Psoas muscle (tissue), 8 donors: ENCODE measurements at places on chromosomes 7 and 10. TPM values are rescaled to one million over a fixed set of nuclear protein-coding genes. Genes with fewer than 3 reads are reported as not detected.

Gene RSPH10B
- 0.58 TPM for total RNA-seq

Gene UNCX
- not detected for total RNA-seq

Gene ELFN1
- total RNA-seq = 0.73 TPM

Gene CALY
- not detected for total RNA-seq

Gene CCL24
- total RNA-seq = not detected

Gene CPEB3
- 12.2 TPM for total RNA-seq

Gene CHCHD2
- total RNA-seq = 532 TPM

Gene NPFFR1
- not detected for total RNA-seq

Gene MEOX2
- 3.8 TPM for total RNA-seq

Gene ERVW-1
- total RNA-seq = not detected

Gene ANKRD61
- total RNA-seq = 0.45 TPM

Gene TUBAL3
- total RNA-seq = not detected

Gene CREB5
- total RNA-seq = 33.8 TPM

DNA sequence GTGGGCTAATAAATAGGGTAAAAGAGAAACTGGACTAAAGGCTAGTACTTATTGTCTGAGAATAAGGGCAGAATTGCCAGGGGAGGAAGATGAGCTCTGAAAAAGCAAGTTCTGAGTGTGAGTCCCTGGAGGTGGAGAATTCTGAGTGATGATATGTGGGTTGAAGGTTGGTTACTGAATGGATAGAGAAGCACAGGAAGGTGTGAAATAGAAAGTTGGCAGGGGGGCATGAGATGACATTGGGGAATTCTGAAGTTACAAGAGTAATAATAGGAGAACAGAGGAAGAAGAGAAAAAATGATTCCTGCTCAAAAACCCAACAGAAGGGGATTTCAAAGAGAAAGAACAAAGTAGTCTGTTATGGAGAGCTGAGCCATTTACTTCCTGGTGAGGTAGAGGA, 76.9 kb downstream of the PRKCQ start:
- no peak overlapping the region for H3K4me3 ChIP-seq
- no peak for DNase-seq
- H3K27ac ChIP-seq = peak overlapping the region; percentile 93
- H3K27me3 ChIP-seq = no peaks in the 10 kb centered on the region
- H3K4me1 ChIP-seq = peaks cover 37% of the 10 kb centered on the region
- peaks cover 35% of the 10 kb centered on the region for H3K36me3 ChIP-seq

GRCh38 chr7:140312141-140312846, 86.0 kb downstream of the SLC37A3 start:
- H3K4me3 ChIP-seq = no peak overlapping the region
- no peak for DNase-seq
- no peak overlapping the region for H3K27ac ChIP-seq
- no peaks in the 10 kb centered on the region for H3K36me3 ChIP-seq
- H3K4me1 ChIP-seq = peaks cover 8% of the 10 kb centered on the region

DNA sequence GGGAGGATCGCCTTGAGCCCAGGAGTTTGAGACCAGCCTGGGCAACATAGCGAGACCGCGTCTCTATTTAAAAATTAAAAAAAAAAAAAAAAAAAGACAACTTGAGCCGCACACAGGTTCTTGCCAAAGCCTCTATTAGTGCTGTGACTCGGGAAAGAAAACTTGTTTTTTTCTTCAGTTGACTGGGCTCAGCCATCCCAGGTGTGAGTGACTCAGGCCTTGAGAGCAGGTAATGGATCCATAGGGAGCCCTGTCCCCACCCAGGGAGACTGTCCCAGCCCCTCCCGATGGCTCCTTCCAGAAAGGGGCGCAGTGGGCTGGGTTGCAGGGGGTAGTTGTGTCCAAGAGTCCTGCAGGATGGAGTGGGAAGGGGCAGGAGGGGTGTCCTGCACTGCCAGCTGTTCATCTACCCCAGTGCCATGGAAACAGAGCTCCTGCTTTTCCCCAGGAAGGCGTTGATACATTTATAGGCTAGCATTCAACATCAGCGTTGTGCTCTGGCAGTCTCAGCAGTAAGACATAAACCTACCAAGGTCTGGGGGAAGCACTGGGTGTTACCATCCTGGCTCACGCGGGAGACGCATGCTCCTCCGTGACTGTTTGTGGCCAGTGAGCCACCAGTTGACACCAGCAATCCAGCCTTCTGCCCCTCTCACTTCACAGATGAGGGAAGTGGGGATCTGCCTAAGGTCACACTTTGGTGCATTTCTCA, 126.6 kb downstream of the CUX1 start:
- DNase-seq = no peak
- no peaks in the 10 kb centered on the region for H3K27me3 ChIP-seq
- H3K27ac ChIP-seq = peak overlapping the region; percentile 80
- H3K4me1 ChIP-seq = peaks cover 69% of the 10 kb centered on the region

GRCh38 chr7:32479574-32480200, 10.5 kb downstream of the LSM5 start:
- no peaks in the 10 kb centered on the region for H3K4me1 ChIP-seq
- H3K27ac ChIP-seq = no peak overlapping the region

DNA sequence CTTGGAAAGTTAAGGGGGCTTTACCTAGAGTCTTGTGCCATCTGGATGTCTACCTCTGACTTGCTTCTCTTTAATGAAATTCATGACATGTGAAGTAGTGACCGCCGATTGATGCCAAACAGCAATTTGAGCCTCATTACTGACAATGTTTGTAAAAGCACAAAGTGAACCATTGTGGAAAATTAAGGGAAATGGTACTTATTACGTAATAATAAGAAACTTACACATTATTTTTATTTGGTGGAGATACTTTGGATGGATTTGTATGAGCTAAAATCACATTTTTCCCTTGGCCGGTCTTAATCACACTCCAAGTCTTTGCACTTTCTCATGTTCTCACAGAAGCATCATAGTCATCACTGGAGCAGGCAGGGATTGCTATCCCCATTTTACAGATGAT, 265.1 kb upstream of the KLF6 start:
- peaks cover 6% of the 10 kb centered on the region for H3K4me1 ChIP-seq
- no peaks in the 10 kb centered on the region for H3K36me3 ChIP-seq
- no peak overlapping the region for H3K27ac ChIP-seq

GRCh38 chr7:127392182-127392565, 334 bp downstream of the ZNF800 start:
- peak; percentile 70 for DNase-seq
- peaks cover 2% of the 10 kb centered on the region for H3K36me3 ChIP-seq
- peak overlapping the region; percentile 99 for H3K27ac ChIP-seq
- no peaks in the 10 kb centered on the region for H3K27me3 ChIP-seq
- peaks cover 25% of the 10 kb centered on the region for H3K4me1 ChIP-seq

GRCh38 chr10:58350619-58351323, 16.0 kb downstream of the UBE2D1 start:
- peaks cover 83% of the 10 kb centered on the region for H3K4me1 ChIP-seq
- H3K36me3 ChIP-seq = no peaks in the 10 kb centered on the region
- no peak for DNase-seq
- H3K4me3 ChIP-seq = no peak overlapping the region
- peak overlapping the region; percentile 74 for H3K27ac ChIP-seq

DNA sequence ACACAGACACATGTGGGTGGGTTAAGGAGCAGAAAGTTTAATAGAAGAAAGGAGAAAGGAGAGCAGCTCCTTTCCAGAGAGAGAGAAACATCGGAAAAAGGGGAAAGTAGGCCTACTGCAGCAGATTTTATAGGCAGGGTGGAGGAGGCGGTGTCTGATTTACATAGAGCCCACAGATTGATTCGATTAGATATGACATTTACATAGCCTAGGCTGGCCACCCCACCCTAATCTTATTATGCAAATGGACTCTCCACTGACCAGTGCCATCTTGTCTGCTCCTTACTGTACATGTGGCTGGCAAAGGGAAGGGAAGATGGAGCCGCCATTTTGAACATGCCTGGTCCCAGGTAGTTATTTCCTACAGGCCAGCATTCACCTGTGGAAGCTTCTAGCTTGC, 38.7 kb upstream of the SCIN start:
- H3K36me3 ChIP-seq = no peaks in the 10 kb centered on the region
- no peaks in the 10 kb centered on the region for H3K27me3 ChIP-seq
- H3K4me1 ChIP-seq = no peaks in the 10 kb centered on the region

DNA sequence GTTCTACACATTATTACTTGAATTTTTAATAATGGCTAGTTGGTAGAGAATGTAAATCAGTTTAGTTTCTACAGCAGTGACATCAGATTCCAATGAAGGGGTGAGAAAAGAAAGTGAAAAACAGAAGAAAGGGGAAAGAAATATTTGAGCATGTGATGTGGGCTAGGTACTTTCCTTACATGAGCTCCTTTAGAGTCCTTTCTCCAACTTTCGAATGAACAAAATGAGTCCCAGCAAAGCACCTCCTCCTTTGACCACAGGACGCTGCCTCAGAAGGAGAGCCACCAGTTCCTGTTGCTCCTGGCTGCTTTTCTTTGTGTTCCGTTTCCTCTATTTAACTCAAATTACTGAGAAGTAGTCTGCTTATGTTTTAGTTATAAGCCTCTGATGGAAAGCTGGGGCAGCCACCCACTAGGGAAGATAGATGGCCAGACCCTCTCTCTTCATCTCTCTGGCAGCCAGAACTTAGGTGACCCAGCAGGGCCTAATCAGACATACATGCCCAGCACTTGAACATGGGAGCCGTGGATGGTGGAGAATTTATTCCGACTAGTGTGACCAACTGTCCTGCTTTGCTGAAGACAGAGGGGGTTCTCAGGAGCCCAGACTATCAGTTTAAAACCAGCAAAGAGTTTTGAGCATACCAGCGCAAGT, 82.4 kb upstream of the NME8 start:
- H3K36me3 ChIP-seq = no peaks in the 10 kb centered on the region
- H3K4me1 ChIP-seq = no peaks in the 10 kb centered on the region
- no peak overlapping the region for H3K27ac ChIP-seq
- no peak overlapping the region for H3K4me3 ChIP-seq

DNA sequence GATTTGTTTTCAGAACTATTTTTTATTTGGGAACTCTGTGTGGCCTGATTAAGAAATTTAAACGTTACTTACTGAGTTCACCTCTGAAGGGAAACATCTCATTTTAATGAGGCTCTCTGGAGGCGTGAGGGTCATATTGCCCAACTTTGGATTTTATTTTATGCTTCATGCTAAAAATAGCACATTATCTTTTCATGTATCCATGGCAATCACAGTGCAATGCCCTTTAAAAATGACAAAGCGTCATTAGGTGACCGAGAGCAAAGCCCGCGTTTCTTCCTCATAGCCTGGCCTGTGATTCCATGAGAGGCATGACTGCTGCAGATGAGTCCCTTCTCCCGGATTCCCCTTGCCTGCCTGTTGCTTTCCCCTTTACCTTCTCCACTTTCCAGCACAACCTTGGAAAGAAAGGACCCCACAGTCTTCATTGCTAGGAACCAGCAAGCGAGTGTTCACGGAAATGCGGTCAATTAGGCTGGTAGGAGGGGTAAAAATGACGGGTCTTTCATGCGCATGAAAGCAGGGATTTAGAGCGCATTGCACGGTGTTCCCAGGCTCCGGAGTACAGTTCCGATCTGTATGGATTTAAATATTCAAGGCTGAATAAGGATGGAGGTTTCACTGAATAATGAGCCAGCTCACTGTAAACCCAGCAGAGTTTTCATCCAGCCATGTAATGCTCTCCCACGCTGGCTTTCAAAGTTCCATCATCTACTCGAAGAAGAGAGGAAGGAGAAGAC, 98.2 kb upstream of the PITRM1 start:
- no peak for DNase-seq
- H3K4me1 ChIP-seq = no peaks in the 10 kb centered on the region
- no peak overlapping the region for H3K27ac ChIP-seq
- peaks cover 1% of the 10 kb centered on the region for H3K27me3 ChIP-seq
- no peaks in the 10 kb centered on the region for H3K36me3 ChIP-seq
- no peak overlapping the region for H3K4me3 ChIP-seq

GRCh38 chr10:110211465-110211843, 4.0 kb downstream of the MXI1 start:
- DNase-seq = no peak
- H3K4me1 ChIP-seq = peaks cover 24% of the 10 kb centered on the region

GRCh38 chr10:110426294-110427181, 71.2 kb upstream of the DUSP5 start:
- no peaks in the 10 kb centered on the region for H3K27me3 ChIP-seq
- H3K36me3 ChIP-seq = no peaks in the 10 kb centered on the region
- H3K27ac ChIP-seq = no peak overlapping the region
- H3K4me1 ChIP-seq = no peaks in the 10 kb centered on the region

DNA sequence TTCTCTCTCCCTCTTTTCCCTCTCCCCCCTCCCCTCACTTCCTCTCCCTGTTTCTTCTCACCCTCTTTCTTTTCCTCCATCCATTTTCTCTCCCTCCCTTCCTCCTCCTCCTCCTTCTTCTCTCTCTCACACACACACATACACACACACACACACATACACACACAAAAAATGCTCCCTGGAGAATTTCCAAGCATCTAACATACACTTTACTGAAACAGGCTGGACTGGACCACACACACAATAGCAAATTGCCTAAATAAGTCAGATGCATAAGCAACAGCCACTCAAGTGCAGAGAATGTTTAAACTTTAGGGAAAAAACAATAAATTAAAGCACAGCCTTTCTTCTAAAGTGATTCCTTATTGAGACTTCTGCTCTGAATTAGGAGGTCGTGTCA, 267.7 kb downstream of the FGFR2 start:
- H3K36me3 ChIP-seq = no peaks in the 10 kb centered on the region
- H3K27me3 ChIP-seq = no peaks in the 10 kb centered on the region
- no peak overlapping the region for H3K4me3 ChIP-seq
- no peak overlapping the region for H3K27ac ChIP-seq
- DNase-seq = no peak
- H3K4me1 ChIP-seq = no peaks in the 10 kb centered on the region

DNA sequence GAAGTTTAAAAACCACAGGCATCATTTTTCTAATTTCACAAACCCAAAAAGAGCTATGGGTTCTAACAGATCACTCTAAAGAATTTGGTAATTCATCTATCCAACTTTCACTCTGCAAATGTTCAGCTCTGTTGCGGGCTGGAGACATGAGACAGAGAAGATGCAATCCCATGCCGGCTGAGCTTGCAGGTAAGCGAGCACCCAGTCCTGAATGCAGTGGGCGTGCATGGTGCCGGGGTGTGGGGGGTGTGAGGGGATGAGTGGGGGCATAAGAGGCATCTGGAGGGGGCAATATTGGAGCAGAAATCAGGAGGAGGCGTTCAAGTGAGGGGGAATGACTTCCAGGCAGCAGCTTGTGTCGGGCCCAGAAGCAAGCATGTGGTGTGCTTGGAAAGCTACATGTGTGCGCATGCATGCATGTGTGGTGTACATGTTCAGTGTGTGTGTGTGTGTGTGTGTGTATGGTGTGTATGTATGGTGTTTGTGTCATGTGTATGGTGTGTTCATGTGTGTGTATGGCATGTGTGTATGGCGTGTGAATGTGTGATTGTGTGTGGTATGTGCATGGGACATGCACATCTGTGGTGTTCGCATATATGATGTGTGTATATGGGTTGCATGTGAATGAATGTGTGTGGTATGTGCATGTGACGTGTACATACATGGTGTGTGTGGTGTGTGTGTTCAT, 172.9 kb downstream of the PRKCQ start:
- H3K36me3 ChIP-seq = no peaks in the 10 kb centered on the region
- H3K27ac ChIP-seq = no peak overlapping the region
- no peak for DNase-seq

GRCh38 chr7:150829426-150829825, 22.9 kb upstream of the AOC1 start:
- H3K4me1 ChIP-seq = no peaks in the 10 kb centered on the region
- no peak overlapping the region for H3K27ac ChIP-seq
- DNase-seq = no peak
